Stimulated activated CD8-positive, alpha-beta memory T cell treated with anti-CD3 and anti-CD28 coated beads, Interleukin-15, amount 100 ng/mL, for 4 hours (primary cell): ENCODE measurements at places on chromosomes 16 and 17.

DNA sequence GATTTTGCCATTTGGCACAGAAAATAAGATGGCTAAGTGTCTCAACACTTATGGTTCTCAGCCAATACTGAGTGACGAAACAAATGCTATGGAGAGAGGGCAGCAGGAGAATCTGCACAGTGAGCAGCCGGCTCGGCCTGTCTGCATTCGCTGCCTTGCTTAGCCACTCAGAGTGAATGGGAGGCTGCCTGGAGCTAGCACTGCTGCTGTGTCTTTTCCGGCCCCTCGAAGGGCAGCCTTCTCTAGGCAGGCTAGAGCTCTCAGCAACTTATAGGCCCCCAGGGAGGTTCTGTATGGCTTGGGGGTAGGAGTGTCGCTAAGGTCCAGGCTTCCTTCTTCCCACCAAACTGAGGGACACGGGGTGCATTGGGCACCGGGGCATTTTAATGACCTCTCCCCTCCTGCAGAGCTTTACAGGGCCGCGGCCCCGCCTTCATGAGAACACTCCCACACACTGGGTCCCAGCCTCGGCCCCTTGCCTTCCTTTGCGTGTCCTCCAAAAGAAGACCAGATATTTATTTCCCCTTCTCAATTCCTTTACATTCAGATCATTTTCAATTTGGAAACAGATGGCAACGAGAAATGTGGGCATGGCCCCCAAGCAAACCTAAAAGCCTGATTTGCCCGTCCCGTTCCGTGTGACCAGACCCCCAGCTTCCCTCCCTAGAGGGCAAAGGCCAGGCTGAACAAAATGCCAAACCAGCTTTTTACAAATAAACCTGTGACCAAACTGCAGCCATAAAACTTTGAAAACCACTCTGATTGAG, 670.9 kb downstream of the TOX3 start:
- DNase-seq: no peak

DNA sequence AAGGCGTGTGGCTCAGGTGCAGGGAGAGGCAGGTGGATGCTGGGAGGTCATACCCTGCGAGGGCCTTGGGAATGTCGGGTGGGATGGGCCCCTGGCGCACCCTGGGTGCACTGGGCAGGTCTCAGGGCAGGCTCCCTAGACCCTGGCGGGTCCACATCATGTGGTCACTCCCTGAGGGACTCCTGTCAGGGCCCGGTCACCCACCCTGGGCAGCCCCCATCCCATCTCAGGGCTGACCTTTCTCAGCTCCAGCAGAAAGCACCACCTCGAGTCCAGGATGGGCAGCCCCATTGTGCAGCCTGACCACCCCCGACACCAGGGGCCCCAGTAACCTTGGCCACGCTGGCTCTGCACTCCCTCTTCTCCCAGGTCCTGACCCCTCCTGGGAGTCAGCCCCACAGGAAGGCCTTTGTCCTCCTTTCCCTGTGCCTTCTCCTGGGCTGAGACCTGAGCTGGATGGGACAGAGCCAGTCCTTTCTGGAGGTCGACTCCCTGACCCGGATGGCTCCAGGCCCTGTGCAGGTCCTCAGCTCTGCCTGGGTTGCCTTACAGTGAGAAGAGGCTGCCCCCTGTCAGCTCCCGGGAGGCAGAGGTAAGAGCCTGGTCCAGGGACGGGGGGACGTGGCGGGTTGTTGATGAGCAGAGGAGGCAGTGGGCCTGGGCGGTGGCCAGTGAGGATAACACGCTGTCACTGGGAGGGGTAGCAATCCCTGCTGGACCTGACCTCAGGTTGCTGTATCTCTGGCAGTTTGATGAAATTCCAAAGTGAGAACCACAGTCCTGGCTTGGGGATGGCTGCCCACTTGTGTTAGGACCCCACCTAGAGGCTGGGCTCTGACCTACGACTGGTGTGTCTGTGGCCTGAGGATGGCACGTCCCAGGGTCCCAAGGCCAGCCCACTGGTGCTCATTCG, 77.9 kb downstream of the GOSR1 start:
- no peak for DNase-seq

- no peak for DNase-seq
Observed at GRCh38 chr16:86343796-86344585, 166.3 kb upstream of the FOXF1 start.

DNA sequence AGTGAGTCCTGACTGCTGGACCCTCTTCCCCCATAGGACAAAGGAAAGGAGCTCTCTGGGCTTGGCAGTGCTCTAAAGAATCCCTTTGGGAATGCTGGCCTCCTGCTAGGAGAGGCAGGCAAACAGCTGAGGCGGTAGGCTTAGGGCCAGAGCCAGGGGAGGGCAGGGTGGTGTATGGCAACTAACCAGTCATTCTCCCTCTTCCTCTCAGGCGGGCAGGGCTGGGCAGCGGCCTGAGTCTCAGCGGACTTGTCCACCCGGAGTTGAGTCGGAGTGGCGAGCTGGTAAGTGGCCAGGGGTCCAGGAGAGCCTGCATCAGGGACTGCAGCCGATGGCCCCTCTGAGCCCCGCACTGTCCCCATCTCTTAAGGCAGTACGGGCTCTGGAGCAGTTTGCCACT, 4.4 kb downstream of the ACADVL start:
- DNase-seq: no peak

- DNase-seq: no peak
Observed at GRCh38 chr17:77128896-77129567, 11.7 kb upstream of the SEC14L1 start.

DNA sequence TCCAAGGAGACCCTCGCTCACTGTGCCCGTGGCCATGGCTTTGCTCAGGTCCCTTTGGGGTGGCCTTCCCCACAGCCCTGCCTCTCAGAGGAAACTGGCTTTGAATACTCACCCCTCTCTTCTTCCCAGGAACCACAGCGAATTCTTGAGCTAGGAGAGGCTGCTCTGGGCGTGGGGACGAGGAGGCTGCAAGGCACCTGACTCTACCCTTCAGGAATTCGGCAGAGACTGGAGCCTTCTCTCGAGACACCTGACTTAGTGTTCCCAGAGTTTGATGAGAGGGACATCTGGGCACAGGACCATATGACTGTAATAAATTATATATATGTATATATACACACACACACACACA, 6.2 kb downstream of the LLGL2 start:
- no peak for DNase-seq

GRCh38 chr17:48294020-48294805, 135.8 kb downstream of the SKAP1 start:
- DNase-seq: no peak
